ENCODE measurements at places on chromosomes 6 and 20.

- peak; percentile 54 for DNase-seq
Observed at GRCh38 chr20:58457083-58457695, 58.0 kb downstream of the APCDD1L start.

DNA sequence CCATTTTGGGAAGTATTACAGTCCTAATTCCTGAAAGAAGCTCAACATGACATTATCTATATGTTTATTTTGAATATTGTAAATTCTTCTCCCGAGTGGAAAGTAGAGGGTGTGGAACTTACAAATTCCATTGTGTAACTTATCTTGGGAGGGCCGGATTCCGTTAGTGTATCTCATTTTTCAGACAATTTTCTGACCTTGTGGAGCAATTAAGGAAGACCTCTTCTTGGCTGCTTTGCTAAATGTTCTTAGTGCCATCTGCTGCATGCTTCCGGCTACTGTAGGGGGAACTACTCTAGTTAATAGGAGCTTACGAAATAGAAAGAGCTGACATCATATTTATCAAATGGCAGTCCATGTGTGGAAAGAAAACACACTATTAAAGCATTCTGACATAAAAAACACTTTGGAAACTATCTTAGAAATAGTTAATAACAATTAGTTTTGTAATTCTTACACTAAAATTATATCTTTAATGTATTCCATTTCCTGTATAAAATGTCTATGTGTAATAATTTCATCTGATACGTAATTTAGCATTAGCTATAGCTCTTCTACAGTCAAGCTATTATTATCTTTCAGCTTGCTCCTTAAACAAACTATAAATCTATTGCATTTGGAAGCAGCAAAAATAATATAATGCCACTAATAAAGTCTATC lies 41.5 kb upstream of the KCNQ5 start:
- peak; percentile 49 for DNase-seq

DNA sequence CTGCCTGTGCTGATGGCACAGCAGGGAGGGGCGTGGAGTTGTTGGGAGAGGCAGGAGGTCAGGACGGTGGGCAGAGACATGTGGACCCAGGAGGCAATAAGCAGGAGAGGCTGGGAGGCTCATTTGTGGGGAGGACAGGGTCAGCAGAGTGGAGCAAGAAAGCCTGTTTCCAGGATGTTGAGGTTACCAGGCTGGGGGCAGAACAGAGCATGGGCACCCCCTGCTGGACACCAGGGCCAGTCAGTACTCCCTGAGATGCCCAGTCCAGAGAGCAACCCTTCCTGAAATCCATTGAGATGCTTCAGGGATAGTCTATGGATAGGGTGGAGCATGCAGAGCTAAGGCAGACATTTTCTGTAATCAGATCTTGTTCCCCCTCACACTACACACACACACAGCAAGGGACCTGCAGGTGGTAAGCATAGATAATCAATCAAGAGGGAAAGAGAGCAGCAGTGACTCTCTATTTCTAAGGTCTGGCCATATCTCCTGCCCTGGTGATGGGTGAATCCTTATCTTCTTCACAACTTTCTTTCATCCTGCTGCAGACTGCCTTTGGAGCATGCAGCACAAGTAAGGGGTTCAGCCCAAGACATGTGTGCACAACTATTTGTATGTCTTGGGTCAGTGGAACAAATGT lies 41.7 kb downstream of the MOCS1 start:
- peak; percentile 36 for DNase-seq

- no peak for DNase-seq
Observed at GRCh38 chr6:54445207-54445606, 137.0 kb downstream of the TINAG start.

DNA sequence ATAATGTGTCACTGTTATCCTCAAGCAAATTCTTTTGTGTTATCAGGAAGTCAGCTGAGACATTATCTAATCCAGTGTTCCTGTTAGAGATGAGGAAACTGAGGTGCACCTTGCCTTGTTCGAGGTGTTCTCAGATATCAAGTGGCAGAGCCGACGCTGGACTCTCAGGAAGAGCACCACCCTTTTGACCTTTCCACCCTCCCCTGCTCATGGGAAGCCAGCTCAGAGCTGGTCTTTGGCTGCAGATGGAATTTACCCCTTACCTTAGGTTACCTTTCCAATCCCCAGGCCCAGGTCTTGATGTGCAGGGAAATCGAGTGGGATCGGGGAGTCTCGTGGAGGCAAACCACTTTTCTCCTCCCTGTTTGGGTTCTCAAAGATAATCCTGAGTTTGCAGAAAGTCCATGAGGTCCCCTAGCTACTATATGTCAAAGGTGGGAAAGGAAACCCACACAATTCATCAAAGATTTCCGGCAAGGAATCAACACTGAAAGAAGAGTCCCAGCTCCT lies 62.9 kb upstream of the PIM1 start:
- no peak for DNase-seq

GRCh38 chr6:79762370-79762769 lies 131.2 kb downstream of the SH3BGRL2 start:
- no peak for DNase-seq

GRCh38 chr6:6969761-6970223 lies 138.0 kb upstream of the RREB1 start:
- no peak for DNase-seq

- no peak for DNase-seq
Observed at GRCh38 chr20:22315771-22316170, 268.6 kb downstream of the FOXA2 start.

GRCh38 chr6:56570413-56571359 lies 72.0 kb downstream of the DST start:
- DNase-seq: no peak

DNA sequence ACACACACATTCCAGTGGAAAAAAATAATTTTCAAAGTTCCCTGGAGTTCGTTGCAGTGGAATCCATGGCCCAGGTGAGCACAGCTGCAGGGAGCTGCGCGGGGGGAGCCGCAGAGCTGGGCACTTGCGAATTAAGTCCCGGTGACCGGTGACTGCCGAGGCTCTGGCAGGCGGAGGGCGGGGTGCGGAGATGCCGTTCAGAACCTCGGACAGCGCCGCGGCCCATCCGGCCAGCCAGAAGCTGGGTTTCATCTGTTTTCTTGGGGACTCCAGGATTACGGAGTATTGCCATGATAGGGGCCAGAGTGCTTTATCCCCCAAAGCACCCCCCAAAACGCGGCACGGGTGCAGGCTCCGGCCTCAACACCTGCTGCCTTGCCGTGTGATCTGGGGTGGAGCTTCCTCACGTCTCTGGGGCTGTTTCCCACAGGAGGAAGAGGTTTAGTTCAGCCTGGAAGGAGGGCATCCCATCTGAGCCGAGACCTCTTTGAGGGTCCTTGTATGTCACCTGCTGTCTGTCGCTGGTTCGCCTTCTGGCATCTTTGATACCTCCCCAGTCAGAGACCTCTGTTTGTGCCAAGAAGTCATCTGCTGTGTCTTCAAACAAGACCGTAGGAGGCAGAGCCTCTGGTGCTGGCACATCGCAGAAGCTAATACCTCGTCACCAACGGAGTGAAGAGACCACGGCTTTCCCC lies 99.4 kb downstream of the YTHDF1 start:
- DNase-seq: no peak

DNA sequence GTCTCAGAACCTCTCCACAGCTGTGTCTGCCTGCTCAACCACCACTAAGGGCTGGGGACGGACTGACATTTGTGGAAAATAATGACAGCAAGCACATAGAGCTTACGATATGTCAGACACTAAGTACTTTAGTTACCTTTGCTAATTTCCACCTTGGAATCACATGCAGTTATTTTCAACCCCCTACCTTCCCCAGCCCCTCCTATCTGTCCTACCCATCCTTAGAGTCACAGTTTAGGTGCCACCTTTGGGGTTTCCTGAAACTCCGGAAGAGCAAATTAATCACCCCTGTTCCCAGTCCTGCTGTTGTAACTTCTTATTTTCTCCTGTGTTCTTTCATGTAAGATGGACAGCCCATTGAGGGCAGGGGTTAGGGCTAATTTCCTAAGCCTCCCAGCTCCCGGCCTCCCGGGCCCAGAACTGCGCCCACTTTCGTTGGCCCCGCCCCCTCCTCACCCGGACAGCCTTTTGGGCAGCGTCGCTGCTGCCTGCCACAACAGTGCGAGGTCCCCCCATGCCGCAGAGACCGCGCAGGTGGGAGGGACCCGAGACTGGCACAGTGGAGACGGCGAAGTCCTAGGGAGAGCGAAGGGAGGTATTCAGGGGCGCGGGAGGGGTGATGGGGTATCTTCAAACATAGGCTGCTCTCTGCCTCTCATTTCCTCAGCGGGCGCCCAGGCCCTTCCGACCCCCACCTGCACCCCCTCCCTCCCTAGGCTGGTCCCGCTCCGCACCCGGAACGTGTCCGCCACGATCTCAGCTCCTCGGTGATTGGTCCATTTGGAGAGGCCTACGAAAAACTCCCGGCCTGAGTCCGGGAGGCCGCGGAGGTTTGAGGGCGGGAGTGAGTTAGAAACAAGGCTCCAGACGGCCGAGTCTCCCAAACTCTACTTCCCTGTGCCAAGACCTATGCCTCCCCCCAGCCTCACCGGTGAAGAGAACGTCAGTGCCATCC lies 1.1 kb downstream of the DDAH2 start:
- DNase-seq: no peak

All from AG04450 (cell line).